ENCODE measurements at places on chromosomes 5 and 9.

GRCh38 chr9:132007371-132008025, 72.2 kb downstream of the MED27 start:
- no peak for DNase-seq

DNA sequence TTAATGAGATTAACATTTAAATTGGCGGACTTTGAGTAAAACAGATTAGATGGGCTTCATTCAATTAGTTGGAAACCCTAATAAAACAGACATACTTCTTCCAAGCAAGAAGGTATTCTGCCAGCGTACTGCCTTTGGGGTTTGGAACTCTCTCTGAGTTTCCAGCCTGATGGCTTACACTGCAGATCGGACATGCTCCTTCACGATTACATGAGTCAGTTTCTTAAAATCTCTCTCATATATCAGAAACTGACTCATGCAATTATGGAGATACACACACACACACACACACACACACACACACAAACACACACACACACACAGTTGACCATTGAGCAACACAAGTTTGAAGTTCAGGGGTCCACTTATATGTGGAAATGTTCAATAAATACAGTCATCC, 789.4 kb downstream of the CDH12 start:
- no peak for DNase-seq

GRCh38 chr9:81417299-81417675, 272.1 kb downstream of the TLE1 start:
- DNase-seq: no peak

DNA sequence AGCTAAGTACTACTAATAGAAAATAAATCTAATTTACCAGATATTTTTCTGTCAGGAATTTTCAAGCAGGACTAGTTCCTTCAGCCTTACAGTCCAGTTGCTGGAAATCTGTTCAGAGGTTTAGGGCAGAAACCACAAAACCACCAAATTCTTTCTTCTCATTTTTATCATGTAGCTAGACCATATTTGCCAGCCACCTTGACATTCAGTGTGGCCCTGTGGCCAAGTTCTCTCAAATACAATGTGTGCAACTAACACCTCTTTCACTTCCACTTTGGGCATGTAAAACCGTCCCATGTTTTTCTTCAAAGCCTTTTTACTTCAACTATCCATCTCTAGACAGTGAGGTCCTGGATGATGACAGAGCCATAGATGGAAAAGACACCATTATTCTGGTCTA, 1133.2 kb upstream of the CDH18 start:
- DNase-seq: no peak

DNA sequence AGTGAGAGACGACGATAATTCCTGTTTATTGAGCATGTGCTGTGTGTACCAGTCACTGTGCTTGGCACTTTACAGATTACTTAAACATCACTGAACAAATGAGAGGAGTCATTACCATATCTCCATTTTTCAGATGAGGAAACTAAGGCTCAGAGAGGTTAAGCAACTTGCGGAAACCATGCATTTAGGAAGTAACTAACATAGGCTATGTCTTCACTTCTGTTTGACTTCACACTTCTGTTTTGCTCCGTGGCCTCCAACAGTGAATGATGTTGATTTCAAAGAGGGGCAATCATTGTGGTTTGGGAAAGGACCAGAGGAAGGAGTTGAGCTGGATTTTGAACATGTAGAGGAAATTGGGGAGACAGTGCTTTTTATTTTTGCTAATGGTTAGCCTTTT, 16.7 kb downstream of the GCNT1 start:
- DNase-seq: no peak

DNA sequence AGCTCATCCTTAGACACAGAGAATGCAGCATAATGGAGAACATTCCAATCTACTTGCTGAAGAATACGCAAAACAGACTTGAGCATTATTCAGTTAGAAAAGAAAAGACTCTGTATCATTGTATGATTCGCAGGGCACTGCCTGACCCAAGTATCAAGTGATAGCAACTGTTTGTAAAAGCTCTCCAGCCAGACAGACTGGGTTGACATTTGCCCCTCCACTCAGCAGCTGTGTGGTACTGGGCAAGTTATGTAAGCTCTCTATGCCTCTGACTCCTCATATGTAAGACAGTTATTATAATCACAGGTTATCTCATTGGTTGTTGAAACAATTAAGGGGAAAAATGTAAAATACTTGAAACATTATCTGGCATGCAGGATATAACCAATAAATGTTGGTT, 505.0 kb downstream of the ELAVL2 start:
- no peak for DNase-seq

- no peak for DNase-seq
Observed at GRCh38 chr5:21663082-21663481, 1190.1 kb downstream of the CDH12 start.

GRCh38 chr5:141866096-141866495, 12.1 kb downstream of the PCDH1 start:
- no peak for DNase-seq

DNA sequence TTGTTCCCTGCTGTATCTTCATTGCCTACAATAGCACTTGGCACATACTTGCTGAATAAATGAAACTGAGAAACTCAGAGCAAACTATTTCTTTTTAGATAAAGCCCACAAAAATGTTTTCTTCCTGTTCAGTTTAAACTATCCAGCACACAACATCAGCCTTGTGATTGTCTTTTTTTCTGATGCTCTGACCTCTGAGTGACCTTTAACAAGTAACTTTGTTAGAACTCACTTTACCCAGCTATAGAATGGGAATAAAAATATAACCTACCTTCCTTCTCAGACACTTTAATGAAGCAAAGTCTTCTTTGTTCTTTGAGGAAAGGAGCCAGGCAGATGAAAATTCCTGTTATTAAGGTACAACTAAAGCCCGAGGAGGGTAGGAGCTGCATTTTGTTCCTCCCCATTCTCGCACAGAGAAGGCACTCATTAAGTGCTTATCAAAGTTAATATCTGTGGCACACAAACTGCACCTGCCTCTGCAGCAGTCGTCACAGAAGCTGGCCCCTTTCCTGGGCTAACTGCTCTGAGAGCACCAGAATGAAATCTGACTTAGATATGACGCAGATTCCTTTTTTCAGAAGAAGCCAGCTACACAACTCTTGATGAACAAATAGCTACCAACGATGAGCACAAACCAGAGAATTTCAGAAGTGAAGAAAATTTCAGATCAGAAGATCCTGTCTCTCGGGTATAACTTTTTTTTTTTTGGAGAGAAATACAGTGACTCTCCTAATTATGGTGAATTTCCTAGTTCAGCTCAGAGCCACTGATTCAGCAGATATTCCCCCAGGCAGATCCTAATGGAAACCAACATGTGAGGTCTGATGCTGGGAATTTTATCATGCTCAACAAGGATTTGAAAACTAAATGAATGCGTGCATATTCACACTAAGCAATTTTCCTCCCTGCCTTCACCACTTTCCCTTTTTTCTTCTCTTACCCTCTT, 31.0 kb upstream of the NR3C1 start:
- no peak for DNase-seq

DNA sequence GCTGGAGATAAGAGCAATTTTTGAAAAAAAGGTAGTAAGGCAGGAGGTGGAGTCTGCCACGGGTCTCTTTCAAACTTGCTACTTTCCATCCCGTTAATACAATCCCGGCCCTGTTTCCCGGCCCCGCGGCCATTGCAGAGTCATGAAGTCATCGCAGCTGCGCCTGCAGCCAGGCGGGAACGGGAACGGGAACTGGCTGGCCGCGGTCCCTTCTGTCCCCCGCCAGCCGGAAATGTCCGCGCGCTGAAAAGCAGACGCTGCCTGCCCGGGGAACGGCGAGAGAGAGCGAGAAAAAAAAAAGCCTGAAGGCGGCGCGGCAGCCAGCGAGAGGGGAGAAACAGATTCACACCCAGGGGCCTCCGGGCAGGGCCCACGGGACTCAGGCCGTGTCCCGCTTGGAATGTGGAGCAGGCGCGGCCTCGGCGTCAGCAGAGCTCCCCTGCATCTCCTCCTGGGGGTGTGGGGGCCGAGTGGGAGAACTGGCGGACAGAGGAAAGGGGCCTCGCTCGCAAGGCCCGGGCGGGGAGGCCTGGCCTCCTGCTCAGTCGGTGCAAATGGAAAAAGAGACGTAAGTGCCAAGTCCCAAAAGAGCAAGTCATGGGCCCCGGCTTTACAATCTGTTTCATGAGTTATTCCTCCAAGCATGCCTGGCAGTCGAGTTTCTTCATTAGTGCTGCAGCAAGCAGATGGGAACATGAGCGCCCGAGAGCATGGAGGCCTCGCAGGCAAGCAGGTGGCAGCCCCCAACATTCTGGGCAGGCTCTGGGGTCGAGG, 201.2 kb upstream of the GAS1 start:
- DNase-seq: no peak

All from NCI-H1417 treated with DMSO at 0.1 percent for 48 hours (cell line).